ENCODE measurements at places on chromosomes 1 and 21. TPM values are rescaled to one million over a fixed set of nuclear protein-coding genes. Genes with fewer than 3 reads are reported as not detected.
A peak's percentile ranks its signal among the peaks of the same experiment; 100 is the strongest.

DNA sequence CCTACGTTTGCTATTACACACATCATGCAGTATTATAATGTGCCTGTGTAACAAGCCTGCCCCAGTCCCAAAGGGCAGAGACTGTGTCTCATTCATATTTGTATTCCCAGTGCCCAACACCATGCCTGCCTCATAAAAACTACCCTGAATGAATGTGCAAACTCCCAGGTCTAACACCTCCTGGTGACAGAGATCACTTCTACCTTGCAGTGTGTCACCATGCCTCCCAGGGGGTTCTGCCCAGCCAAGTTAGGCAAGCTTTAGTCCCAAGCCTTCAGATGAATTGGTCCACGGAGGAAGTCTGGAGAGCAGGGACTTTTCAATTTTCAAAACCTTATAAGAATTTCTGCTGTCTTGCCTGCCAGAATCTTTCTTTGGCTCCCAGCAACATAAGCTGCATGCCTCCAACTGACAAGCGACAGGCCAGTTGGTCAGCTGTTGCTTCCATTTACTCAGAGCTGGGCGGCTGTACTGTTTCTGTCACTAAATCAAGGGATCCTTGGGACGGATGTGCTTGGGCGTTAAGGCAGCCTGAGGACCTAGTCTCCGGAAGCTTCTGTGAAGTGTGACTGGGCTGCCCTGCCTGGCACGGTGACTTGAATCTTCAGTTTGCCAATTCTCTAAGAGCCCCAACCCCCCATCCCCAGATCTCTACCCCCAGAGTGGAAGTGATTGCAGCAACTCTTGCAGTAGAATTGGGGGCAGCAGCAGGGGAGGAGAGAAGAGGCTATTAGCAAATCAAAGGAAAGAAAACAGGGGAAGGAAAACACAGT is 1.2 kb downstream of the RXRG start:
- no peak for DNase-seq

GRCh38 chr1:174982971-174983689 is 16.6 kb upstream of the CACYBP start:
- DNase-seq, result peak; percentile 69

GRCh38 chr1:8222789-8223188 is 95.1 kb upstream of the SLC45A1 start:
- DNase-seq, result no peak

DNA sequence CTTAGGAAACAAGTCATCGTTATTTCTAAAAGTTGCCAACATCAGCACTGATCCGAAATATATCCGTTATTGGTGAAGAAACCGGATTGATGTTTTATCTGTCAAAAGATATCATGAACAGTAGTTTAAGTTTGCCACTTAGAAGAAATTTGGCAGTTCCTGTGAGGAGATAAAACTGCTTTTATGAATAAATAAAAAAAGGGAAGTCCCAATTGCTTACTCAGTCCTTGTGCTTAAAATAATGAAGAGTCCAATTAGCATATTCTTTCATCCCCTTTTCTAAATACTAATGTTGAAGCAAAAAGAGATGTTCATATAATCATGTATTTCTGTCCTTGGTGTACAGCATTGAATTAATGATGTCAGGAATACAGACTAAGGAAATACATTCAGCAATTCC is 164.6 kb downstream of the NCAM2 start:
- no peak for DNase-seq

GRCh38 chr1:218983848-218984247 is 189.8 kb upstream of the LYPLAL1 start:
- DNase-seq, result no peak

DNA sequence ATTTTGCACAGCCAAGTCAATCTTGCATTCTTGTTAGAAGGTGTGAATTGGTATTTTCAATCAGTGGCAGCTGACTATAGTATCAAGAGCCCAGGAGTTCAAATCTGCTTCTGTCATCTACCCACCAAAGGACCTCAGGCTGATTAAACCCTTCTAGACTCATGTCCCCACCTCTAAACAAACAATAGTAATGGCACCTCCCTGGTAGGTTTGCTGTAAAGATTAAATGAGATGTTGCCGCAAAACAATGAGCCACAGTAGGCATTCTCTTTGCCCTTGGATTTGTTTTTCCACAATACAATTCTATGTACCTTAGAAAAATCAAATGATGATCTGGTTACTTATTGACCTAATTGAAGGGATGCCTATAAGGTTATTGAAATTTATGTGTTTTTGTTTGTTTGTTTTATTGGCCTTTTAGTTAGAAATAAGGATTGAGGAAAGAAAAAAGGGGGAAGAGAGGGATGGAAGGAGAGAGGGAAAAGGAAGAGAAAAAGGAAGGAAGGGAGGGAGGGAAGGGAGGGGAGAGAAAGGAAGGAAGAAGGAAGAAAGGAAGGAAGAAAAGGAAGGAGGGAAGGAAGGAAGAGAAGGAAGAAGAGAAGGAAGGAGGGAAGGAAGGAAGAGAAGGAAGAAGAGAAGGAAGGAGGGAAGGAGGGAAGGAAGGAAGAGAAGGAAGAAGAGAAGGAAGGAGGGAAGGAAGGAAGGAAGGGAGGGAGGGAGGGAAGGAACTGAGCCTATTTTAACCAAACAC is 110.7 kb downstream of the ETS2 start:
- no peak for DNase-seq

DNA sequence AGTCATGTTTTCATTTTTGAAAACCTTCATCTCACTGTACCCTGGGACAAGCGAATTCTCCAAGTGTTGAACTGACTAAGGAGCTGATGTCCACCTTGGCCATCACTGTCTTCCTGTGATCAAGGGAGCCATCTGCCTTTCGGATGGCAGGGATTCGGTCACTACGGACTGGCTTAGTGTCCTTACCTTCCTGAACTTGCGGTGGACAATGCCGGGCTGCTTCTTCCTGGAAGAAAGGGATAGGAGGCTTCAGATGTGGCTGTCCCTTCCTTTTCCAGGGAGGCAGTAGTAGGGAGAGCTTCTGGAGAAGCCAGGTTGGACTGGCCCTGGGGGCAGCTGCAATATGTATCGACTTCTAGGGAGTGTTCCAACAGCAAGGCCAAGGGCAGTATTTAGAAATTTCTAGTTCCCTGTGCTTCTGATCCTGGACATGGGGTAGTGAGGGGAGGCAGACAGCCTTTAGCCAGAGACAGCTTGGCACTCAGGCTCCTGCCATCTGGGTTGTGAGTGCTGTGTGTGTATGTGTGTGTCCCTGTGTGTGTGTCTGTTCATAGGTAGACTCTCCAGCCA is 114.6 kb downstream of the IER5 start:
- no peak for DNase-seq

DNA sequence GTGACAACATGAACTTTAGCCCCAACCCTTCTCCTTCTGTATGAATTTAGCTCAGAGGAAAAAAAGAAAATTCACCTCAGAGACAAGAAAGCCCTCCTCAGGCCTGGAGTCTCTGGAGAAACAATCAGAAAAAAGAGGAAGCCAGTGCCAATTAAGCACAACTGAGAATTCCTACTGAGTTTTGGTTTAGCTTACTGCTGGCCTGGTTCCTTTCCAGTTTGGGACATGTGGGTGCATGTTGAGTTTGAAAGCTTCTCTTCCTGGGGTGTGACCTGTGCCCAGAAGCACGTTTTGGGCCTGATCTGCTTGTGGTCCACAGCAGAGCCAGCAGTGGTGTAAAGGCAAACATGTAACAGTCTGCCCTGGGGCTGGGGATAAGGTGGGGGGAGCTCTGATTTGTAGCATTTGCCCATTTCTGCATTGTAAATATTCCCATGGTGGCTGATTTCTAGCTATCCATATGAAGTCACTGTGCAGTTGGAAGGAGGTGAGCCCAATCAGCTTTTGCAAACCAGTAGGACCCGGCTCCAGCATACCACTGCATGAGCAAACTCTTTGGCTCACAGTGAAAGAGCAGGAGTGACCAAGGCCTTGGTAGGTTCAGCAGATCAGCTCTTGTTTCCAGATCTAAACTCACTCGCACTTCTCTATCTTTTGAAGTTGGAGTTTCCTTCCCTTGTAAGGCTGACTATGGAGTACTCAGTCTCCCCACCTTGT is 4.7 kb upstream of the THEM5 start:
- DNase-seq, result no peak

DNA sequence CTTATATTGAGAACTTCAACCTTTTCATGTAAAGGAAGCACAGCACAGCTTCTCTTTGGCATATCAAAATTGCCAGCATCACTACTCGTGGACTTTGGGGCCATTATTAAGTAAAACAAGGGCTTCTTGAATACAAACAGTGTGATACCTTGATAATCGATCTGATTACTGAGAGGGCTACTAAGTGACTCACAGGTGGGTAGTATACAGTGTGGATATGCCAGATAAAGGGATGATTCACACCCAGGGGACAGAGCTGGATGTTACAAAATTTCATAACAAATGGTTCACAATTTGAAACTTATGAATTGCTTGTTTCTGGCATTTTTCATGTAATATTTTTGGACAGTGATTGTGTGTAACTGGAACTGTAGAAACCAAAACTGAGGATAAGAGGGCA is 15.4 kb downstream of the HDAC1 start:
- DNase-seq, result no peak

DNA sequence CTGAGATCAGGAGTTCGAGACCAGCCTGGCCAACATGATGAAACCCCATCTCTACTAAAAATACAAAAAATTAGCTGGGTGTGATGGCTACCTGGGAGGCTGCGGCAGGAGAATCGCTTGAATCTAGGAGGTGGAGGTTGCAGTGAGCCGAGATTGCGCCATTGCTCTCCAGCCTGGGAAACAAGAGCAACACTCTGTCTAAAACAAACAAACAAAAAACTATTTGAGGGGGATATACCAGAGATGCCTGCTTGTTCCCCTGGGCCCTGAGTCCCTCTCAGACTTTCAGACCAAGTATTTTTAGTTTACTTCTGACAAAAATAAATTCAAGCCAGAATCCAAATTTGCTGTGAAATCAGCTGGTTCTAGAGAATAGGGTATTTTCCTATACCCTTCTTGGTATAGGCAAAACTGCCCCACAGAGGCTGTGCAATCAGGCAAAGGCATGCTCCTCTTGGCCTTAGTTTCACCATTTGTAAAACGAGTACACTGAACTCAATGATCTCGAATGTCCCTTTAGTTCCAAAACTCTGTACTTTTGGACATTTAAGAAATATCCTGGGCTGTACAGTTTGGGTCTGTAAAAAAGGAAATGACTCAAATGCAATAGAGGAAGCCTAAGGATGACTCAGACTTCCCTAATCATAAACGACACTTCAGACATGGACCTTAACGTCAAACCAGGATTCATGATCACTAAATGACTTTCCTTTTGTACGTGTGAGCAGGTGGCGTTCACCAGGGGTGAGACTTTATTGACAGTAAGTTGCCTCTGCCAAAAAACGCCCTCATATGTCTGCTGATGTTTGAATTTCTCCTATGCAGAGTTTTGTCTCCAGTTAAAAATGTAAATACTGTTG is 16.1 kb downstream of the ENSA start:
- peak; percentile 54 for DNase-seq

- DNase-seq, result no peak
Measured at GRCh38 chr1:218810306-218810705, 363.4 kb upstream of the LYPLAL1 start.

DNA sequence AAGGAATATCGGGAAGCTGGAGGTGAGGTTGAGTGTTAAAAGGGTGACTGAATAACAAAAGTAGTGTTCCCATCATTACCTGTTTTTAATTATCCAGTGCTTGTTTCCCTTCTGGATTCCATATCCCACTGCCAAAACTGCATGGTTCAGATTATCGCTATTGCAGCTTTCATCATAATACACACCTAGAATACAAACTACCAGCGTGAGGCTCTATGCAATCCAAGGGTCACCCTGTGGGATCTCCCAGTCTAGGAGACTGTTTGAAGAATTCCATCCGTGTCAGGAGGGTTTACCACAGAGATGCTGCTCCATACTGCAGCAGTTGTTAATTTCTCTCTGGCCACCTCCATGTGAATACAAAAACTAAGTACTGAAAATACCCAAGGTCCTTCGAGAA is 9.0 kb downstream of the CTSK start:
- no peak for DNase-seq

GRCh38 chr21:46032100-46032499 is 50.5 kb downstream of the COL6A1 start:
- no peak for DNase-seq

- DNase-seq, result peak; percentile 67
Measured at GRCh38 chr1:54312796-54313316, 93.3 kb downstream of the SSBP3 start.

GRCh38 chr1:219420913-219421312 is 192.0 kb downstream of the ZC3H11B start:
- DNase-seq, result no peak

DNA sequence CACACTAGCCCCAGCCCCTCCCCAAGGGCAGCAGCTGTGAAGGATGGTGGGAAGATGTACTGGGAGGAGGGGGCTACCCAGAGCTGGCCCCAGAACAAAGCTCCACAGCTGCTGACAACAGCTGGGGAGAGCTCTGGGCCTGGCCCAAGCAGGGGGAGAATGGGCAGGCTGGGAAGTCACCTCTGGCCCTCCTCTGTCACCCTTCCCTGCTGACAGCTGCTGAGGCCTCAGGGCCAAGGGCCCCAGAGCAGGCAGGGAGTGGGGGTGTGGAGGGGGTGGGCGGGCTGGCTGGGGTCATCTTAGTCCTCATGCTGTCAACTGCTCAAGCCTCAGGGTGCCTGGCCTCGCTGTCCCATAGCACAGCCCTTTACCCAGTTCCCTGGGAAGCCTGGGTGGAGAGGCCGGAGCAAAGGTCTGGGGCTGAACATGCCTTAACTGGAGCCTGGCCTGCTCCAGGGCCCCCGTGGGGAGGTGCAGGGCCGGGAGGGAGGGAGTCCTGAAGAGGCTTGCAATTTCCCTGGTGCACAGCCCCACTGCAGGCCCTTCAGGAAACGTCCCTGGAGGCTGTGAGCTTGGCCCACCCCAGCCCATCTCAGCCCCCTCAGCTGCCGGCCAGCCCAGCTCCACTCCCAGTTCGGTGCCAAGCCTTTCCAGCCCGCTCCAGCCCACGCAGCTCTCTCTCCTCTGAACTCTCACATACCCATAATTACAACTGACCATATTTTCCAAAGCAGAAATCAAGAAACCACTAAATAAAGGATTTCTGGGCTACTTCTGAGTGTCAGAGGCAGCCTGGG is 25.7 kb downstream of the HSPG2 start:
- DNase-seq, result peak; percentile 70

- no peak for DNase-seq
Measured at GRCh38 chr1:160575112-160575664, 4.1 kb downstream of the CD84 start.

- DNase-seq, result no peak
Measured at GRCh38 chr1:51218570-51218969, 17.5 kb upstream of the RNF11 start.

GRCh38 chr1:15262003-15262377 is 15.0 kb downstream of the FHAD1 start:
- DNase-seq, result no peak

DNA sequence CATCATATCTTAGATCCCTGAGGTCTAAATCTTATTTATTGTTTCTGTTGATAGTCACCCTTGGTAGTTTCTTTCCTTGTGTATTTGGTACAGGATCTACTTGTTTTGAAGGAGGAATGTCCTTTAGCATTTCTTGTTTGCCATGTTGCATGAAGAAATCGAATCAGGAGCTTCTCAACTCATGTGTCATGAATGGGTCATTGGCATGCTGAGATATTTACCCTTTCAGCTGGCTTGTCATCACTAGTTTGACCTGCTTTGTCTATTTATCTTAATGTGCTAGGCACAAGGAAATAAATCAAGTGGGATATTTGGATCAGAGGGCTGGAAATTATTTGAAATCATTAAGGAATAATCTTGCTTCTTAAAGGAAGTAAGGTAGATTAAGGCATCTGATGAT is 23.8 kb downstream of the THEM4 start:
- DNase-seq, result no peak

Gene NBPF4
- not detected for total RNA-seq

Gene ARHGAP30
- 0.52 TPM for total RNA-seq

Gene PAQR6
- total RNA-seq, result 4.5 TPM

Gene TRNP1
- 92.5 TPM for total RNA-seq

All from hepatocyte (in vitro differentiated cells).